H4 (cell line): ENCODE measurements at places on chromosomes 1 and 21.

DNA sequence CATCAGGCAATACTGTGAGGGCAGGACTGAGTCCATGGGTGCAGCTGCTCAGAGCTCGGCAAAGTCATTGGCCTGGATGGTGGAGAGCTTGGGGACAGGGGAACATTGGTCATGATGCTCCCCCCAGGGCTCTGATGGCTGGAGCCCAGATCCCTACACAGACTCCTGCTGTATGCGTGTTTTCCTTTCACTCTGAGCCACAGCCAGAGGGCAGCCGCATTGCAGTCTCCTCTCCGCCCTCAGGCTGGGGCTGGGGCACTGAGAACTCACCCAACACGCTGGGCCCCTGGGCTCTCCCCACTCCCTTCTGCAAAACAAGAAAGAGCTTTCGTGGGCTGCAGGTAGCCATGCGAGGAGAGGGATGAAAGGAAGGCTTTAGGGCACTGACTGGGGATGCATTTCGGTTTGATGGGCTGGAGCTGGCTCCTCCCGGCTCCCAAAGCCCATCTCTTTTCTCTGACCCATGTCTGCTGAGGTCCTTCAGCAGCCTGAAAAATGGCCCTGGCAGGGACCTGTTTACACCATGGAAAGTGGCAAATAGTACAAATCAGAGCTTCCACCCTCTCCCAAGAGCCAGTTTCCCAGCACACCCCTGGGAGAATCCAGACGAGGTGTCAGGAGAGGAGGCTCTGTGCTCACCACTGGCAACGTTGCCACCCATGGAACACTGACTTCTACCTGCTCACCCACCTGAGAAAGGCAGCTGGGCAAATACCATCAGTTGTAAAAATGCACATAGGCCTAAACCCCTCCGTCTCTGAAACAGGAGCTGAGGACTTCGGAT lies 43.8 kb downstream of the CAPN2 start:
- DNase-seq: no peak

DNA sequence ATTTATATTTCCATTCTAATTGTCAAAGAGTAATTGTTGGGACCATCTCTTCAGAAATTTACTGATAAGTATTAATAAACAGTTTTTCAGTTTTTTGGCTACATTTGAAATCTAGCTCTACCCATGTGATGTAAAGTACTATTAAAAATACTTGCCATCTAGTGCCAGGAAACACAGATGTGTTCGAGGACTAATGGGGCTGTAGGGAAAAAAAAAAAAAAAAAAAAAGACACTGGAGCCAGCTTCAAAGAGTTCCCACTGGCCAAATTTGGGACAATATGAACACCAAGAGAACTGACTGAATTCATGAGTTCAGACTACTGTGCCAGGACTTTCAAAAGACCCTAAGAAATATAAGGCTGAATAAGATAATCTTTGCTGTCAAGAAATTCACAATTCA lies 65.2 kb upstream of the GFI1 start:
- DNase-seq: no peak

GRCh38 chr1:117611121-117611601 lies 5.3 kb downstream of the TENT5C start:
- no peak for DNase-seq

DNA sequence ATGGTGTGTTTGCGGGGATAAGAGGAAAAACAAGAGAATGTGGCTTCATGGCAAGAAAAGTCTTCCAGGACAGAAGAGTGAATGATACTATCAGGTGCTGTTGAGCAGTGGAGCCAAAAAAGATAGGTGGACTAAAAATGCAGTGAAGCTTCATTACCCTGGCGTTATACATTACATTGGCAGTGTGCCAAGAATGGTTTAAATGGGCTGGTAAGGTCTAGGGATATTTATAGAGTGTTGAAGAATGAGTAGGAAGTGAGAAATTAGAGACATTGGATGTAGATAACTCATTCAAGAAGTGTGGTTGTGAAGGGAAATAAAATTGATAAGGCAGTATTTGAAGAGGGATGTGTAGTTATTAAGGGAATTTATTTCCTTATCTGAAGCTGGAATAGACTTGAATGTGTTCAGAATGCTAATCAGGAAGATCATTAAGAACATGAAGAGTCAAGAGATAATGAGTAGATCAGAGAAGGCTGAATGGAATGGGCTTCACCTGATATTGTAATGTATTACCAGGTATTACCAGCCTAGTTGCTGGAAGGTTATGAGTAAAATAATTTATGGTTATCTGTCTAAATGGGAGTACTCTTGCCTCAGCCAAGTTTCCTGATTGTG lies 72.7 kb downstream of the MAST2 start:
- DNase-seq: no peak

DNA sequence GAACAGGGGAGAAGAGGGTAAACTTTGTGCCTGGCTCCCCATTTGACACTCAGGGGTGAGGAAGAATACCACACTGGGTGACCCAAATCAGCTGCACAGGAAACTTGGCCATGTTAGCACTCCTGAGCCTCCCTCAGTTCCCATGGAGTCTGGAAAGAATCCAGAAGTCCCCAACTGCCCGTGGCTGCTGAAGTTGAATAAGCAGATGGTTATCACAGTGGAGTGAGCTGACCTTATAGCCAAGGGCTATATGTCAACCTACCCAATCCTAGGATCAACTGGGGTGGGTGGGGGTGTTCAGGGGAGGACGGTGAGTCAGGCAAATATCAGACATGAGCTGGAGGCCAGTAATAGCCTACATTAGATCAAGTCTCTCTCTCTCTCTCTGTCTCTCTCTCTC lies 20.4 kb downstream of the KCNH1 start:
- DNase-seq: no peak

- DNase-seq: no peak
These were observed 36.3 kb downstream of the TMEM51 start for GRCh38 chr1:15189692-15190370.

DNA sequence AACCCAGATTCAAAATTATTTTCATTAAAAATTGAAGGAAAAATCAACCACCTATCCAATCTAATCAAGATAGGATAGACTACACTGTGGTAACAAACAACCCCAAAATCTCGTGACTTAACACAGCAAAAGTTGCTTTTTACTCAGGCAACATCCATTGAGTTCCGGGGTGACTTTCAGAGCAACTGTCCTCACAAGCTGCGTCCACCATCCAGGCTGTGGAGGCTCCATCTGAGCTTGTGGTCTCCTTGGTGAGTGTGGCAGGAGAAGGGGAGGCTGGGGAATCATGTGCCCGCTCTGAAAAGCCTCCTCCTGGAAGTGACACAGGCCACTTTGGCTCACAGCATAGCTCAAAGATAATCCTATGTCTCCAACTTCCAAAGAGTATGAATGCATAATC lies 52.4 kb downstream of the CD2 start:
- no peak for DNase-seq

DNA sequence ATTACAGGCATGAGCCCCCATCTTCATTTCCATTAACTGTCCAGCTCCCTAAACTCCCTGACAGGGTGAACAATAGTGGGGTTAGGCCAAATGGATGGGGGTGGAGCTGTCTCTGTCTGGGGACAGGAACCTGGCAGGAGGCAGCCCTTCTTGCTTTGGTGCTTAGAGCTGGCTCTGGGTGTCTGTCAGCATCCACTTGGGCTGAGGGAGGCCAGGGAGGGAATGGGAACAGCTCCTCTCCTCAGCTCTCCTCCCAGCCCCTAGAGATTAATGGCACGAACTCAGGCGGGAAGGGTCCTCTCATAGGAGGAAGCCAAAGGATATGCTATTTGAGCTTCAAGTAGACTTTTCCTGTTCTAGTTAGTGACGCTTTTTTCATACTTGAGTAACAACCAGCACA lies 11.1 kb upstream of the ETV3L start:
- no peak for DNase-seq

- DNase-seq: no peak
These were observed 20.3 kb downstream of the RXRG start for GRCh38 chr1:165424454-165425216.

GRCh38 chr1:91697861-91698260 lies 188.1 kb downstream of the TGFBR3 start:
- DNase-seq: no peak

DNA sequence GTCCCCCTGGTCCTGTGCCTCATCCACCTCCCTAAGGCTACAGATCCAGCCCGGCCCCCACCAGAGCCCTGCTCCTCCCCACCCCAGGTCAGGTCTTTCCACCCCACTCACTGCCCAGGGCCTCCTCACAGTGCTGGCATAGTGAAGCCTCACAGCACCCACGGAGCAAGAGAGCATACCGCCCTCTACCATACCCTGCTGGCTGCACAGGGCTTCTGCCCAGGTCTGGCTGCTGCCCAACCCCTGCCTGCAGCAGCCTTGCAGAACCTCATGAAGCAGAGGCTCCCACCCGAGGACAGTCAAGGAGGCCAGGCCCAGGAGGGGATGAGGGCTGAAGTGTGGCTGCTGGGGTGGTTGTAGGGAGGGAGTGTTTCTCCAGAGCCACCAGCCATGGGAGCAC lies 19.7 kb upstream of the ARF1 start:
- DNase-seq: no peak

GRCh38 chr1:203371288-203371687 lies 20.4 kb upstream of the FMOD start:
- no peak for DNase-seq

GRCh38 chr1:195336812-195337211 lies 1271.4 kb downstream of the KCNT2 start:
- no peak for DNase-seq

DNA sequence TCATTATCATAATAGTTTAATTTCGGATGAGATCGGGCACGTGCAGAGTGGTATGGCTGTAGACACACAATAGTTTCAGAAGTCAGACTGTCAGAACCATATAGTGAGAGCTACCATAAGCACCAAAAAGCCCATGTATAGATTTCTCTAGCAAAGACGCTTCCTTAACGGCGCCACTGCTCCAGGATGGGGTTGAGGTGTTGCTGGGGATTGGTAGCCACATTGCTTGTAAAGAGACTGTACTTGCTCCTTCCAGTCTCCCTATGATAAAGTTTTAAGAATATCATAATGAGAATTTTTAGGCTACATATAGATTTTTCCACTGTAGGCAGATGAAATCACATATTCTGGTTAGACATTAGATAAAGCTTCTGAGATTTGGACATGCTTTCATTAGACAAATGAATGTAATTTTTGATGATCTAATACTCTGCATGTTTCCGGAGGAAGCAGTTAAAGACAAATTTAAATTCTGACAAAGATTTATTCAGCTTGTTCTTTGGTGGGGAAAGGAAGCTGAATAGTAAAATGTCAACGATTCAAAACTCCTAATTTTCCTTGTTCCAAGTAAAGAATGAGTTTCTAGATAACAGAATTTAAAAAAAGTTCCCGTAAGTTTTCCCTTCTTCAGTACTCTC lies 77.7 kb downstream of the MAP3K7CL start:
- DNase-seq: no peak

DNA sequence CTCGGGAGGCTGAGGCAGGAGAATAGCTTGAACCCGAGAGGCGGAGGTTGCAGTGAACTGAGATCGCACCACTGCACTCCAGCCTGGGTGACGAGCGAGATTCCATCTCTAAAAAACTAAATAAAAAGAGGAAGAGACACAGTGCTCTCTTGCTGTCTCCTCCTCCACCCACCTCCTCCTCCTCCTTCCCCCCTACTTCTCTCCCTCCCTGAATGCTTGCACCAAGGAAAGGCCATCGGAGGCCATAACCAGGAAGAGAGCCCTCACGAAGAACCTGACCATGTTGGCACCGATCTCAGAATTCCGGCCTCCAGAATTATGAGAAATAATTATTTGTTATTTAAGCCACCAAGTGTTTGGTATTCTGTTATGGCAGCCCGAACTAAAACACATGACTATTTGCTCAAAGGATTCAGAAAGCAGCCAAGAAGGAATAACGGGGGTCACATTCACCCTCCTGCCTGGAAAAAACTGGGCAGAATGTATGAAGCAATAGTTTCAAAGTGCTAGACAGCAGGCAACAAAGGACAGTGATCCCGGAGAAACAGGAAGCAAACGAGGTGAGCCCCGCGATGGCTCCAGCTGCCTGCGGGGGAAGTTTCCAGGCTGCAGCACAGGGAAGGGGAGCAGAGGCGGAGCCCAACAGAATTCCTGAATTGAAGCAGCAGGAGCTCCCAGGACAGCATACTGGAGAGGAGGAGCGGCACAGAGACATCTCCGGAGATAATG lies 35.8 kb downstream of the LDLRAD1 start:
- no peak for DNase-seq

- no peak for DNase-seq
These were observed 193.6 kb upstream of the ADGRL2 start for GRCh38 chr1:81607086-81607485.

DNA sequence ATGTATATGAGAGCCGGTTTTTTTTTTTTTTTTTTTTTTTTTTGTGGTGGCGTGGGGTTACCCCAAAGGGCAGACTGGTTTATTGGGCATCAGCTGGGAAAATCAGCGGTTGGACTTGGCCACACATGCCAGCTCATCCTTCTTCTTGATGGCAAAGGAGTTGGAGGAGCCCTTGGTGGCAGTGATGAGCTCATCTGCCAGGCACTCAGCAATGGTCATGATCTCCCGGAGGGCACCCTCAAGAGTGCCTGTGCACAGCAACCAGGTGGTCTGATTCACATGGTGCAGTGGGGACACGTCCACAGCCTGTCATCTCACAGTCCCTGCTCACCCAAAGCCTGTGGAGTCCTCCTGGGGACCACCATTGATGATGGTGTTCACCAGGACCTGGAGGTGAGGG lies 62.0 kb downstream of the MRPS6 start:
- DNase-seq: no peak

GRCh38 chr1:85314726-85315125 lies 38.3 kb upstream of the BCL10 start:
- no peak for DNase-seq

DNA sequence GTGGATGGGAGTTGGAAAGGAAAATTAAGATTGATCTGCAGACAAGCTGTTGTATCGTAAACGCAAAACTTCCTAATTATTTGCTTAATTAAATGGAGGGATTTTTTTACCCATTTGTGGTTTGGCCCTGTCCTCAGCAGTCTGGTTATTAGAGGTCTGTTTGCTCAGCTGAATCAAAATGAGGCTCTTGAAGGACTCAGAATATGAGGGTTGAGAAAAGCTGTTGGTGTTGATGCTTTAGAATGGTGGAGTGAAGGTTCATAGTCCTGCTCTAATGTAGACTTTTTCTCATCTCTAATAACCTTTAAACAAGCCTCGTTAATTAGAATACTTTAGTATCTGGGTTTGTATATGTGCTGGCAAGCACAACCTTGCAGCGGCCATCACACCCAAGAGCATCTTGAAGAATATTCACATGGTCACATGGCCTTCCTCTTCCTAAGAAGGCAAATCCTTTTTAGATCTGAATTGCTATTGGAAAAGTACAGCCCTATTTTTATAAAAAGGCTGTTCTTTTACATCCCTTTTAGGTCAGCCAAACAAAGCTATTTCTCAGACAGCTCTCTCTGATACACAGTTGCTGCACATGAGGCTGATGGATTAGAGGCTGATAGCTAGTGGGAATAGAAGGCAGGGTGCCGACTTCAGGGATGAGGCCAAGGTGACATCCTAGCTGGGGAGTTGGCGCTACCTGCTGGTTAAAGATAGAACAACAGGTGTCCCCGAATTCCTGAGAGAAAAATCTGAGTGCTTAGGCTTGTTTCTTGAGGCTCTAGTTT lies 53.8 kb downstream of the MACF1 start:
- peak; percentile 42 for DNase-seq

- no peak for DNase-seq
These were observed 53.0 kb downstream of the HMCN1 start for GRCh38 chr1:185787238-185787637.
